Ascending aorta (tissue), 2 donors: ENCODE measurements at places on chromosomes 16 and 17.

DNA sequence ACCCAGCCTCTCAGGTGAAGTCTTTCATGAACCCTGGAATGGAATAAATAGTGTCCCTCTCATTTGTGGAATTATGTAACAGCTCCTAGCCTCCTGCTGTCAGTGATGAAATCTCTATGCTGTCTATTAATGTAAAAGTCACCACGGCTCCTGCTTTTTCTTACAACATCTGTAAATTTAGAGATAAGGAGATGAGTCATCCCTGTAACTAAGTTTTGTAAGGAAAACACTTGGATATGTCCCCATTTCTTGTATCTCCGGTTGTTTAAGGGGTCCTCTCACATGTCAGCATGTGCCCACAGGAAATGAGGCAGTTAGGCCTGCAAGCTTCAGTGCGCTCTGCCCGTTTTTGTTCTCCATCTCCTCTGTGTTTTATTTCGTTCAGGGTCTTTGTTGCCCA, 2.8 kb upstream of the NAT9 start:
- no peak for DNase-seq

DNA sequence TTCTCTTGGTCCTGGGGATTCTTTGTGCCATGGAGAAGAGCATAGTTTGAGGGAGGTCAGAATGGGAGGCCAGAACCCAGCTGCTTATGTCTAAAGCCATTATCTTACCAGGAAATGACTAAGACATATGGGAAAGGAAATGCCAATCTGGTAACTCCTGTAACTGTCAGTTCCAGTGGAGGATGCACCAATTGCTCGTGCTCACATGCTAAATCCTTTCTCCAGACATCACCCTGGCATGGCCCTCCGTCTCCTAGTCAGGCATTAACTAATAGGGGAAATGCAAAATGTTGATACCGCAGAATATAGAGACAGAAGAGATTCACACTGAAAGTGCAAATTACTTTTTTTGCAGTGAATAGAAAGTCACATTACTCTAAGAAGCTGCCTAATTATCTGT, 255.6 kb upstream of the HSBP1 start:
- DNase-seq: no peak

- DNase-seq: no peak
These were observed 70.9 kb downstream of the GNAO1 start for GRCh38 chr16:56262148-56262547.

DNA sequence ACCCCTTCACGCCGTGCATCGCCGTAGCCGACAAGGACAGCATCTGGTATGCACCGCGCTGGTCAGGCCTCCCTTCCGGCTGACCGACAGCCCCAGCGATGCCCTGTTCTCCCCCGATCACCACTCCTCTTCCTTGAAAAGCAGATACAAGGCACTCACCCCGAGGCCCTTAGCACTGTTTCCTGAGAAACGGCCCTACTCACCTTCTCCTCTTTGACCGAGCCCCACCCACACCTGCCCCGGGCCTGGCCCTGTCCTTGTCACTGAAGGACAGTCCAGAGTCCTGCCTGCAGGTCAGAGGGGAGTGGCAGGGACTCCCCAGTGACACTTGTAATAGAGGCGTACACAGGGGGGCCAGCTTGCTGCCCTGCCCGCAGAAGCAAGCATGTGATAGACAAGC, 45.9 kb upstream of the CHMP6 start:
- DNase-seq: no peak

DNA sequence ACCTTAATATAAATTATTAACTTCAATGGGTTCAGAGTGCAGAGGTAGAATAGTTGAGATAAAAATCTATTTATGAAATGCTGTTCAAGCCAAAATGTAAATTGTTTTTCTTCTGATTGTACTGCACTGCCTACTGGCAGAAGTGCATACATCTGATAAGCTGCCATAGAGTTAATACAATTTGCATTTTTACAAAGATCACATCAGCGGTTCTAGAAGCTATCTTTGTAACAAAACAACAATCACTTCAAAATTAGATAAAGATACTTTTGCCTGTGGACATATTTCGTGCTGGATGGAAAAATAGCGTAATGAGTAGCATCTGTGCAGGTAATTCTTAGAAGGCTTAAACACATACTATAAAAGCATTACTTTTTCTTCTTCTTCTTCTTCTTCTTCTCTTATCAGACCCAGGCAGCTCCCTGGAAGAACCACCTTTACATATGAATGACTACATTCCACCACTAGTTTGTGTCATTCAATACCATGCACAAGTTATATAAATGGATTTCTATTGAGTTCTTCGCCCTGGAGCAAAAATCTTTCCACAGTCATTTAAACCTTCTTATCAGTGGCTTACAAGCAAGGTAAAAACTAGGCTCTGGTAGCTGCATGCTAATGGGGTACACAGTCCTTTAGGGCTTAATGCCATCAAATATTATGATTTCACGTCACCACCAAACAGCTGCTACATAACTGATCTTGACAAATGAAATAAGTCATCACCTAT, 47.0 kb downstream of the SYNRG start:
- DNase-seq: no peak

- DNase-seq: no peak
These were observed 28.0 kb upstream of the MTSS2 start for GRCh38 chr16:70713824-70714223.

DNA sequence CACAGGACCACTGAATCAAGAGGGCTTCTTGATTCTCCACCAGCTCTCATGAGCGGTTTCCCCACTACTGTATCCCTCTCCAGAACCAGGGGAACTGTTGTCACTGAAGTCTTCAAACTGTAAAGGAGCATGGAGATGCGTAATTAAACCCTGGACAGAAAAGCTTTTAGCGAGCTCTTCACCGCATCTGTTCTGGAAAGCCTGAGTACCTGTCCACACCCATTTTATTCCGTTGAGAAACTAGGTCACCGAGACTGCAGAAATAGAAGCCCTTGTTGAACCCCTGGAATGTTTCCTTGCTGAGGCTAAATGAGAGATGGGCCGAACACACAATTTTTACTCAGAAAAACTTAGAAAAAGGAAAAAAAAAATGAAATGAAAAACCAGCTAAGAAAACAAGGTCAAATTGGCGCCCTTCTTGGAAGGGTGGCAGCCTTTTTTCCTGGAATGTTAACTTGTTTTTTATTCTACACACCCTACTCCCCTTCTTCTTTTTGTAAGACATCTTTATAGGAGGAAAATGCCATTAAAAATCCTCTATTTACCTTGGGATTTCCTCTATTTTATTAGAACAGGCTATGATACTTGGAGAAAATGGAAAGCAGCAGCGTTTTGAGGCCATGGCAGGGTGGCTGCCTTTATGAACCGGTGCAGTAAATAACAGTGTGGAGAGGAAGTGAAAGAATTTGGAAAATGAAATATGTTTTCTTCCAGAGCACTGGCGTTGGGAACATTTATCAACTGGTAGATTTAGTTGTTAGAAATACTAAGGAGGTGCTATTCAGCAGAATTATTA, 52.6 kb upstream of the CRISPLD2 start:
- no peak for DNase-seq

- DNase-seq: no peak
These were observed 1.4 kb downstream of the UBE2O start for GRCh38 chr17:76451506-76451905.

DNA sequence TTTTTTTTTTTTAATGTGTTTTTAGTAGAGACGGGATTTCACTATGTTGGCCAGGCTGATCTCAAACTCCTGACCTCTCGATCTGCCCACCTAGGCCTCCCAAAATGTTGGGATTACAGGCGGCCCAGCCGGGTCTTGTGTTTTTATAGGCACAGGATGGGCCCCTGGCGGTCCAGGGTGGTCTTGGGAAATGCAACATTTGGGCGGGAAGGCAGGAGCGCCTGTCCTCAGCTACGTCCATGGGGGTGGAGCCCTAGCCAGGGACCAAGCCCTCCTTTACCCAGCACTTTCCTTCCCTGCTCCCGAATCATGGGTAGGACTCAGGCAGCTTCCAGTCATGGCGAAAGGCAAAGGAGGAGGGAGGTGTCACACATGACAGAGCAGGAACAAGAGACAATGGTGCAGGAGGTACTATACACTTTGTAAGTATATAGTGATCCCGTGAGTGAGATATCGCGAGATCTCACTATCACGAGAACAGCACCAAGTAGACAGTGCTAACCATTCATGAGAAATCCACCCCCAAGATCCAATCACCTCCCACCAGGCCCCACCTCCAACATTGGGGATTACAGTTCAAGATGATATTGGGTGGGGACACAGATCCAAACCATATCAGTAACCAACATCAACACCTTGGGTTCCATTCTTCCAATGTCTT, 226.7 kb upstream of the WSCD1 start:
- DNase-seq: no peak

DNA sequence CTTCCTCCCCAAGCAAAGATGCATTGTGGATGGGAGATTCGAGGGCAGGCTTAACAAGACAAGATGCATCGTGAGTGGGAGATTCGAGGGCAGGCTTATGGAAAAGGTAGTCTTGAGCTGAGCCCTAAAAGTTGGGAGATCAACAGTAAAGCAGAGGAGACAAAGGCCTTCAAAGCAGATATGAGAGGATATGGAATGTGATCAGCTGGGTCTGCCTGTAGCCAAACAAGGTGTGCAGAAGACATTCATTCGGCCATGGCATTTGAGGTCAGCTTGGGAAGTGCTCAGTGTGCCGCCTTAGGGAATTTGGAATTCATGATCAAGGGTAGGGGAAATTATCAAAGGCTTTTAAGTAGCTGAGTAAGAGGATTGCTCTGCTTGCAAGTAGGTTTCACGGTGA, 39.5 kb downstream of the DNAH9 start:
- DNase-seq: no peak

- DNase-seq: no peak
These were observed 14.2 kb upstream of the CETP start for GRCh38 chr16:56947604-56947995.

DNA sequence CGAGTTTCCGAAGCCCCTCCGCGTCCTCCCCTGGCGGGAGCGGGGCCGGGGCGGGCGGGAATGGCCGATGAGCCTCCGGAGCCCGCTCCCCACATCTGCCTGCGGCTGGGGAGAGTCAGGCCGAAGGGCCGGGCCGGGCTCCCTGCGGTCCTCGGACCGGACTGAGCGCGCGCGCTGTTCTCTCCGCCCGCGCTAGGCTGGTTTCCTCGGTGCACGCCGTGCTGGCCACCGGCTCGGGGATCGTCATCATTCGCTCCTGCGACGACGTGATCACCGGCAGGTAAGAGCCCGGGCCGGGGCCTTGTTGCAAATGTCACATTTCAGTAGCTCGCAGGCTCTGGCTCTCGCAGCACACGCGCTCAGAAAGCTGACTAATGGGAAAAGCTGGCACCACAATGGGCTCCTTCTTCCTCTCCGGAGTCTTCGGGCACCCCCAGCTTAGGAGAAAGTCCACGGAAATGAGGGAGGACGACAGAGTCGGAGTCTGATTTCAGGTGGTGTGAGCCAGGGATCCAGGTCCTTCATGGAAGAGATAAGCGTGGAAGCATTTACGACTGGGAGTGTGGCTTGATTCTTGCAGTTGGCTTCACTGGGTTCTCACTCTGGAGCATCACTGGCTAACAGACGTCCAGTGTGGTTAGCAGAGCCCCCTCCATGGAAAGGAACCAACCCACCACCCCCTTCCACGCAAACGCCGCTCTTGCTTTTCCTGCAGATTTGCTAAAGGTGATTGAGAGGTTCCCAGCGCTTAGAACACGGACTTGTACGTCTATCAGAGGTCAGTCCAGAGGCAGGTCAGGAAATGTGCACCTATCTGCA, 715 bp downstream of the TLCD3A start:
- no peak for DNase-seq

DNA sequence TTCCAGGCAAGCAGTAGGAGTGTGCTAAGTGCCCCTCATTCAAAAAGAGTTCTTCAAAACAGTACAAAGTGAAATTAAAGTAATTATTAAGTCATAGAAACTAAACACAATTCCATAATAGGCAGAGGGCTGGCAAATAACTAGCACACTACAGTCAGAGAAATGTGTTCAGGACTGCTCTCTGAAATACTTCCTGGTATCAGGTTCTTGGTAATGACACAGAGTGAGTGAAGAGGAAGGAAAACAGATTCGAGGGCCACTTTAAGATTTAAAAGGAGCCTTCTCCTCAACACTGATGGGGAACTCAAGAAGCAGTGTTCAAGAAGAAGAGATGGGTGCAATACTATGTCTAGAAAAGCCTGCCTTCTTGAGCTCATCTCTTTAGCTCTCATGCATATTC, 139.2 kb downstream of the TOX3 start:
- DNase-seq: no peak

- DNase-seq: no peak
These were observed 8.0 kb downstream of the OR1F1 start for GRCh38 chr16:3195975-3196374.

GRCh38 chr17:1867307-1867706, 37.5 kb downstream of the RPA1 start:
- no peak for DNase-seq

- DNase-seq: no peak
These were observed 27.6 kb downstream of the HELZ start for GRCh38 chr17:67217446-67217845.

GRCh38 chr16:80902306-80903110, 98.1 kb upstream of the CDYL2 start:
- DNase-seq: no peak

DNA sequence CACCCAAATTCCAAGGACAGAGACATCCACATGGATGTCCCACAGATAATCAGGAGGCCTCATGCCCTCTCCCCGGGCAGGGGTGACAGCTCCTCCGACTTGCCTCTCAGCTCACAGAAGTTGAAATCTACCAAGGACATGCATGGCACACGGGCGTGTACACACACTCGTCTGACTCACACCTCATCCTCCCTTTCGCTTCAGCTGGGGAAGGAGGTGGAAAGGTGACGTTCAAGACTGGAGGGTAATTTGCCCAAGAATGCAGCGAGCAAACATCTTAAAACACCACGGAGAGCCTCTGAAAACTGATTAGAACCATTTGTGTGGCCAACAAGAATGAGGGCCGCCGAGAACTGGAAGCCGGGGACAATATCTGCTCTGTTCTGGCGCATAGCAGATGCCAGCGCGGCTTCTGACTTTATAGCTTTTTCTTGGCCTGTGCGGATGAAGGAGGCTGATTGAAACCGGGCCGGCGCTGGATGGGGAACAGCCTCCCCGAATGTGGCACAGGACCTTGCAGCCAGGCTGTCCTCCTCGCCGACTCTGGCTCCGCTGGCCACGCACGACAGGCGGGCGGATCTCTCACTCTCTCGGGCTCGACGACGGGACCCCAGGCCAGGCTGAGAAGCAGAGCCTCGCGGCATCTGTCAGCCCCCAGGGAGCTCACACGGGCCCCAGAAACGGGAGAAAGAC, 100.9 kb downstream of the C16orf95 start:
- DNase-seq: no peak

DNA sequence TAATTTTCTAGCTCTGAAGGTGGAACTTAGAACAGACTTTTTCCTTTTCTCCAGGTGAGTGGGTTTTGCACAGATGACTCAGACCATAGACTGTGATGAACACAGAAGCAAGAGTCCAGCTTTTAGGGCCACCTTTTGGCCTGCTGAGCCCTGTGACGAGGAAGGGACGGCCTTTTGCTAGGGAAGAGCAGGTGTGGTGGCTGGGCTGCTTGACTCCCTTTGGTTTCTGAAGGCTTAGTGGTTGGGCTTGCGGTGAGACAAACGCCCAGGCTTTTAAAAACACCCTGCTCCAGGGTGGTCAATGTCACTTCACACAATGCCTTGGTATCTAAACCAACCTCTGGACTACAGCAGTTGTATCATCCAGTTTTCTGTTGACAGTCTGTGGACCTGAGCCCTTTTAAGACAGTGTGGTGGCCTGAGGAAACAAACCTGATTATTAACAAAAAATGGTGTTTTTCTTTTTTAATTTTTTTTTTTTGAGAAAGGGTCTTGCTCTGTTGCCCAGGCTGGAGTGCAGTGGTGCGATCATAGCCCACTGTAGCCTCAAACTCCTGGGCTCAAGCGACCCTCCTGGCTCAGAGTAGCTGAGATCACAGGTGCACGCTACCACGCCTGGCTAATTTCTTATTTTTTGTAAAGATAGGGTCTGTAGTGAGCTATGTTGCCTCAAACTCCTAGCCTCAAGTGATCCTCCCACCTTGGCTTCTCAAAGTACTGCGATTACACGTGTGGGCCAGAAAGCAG, 134.0 kb downstream of the SNX29 start:
- no peak for DNase-seq
